Foreskin keratinocyte (primary cell): ENCODE measurements at places on chromosomes 12 and 14. TPM values are rescaled to one million over a fixed set of nuclear protein-coding genes. Genes with fewer than 3 reads are reported as not detected.

The PRB2 gene
- total RNA-seq, result not detected in 2 replicates

DNA sequence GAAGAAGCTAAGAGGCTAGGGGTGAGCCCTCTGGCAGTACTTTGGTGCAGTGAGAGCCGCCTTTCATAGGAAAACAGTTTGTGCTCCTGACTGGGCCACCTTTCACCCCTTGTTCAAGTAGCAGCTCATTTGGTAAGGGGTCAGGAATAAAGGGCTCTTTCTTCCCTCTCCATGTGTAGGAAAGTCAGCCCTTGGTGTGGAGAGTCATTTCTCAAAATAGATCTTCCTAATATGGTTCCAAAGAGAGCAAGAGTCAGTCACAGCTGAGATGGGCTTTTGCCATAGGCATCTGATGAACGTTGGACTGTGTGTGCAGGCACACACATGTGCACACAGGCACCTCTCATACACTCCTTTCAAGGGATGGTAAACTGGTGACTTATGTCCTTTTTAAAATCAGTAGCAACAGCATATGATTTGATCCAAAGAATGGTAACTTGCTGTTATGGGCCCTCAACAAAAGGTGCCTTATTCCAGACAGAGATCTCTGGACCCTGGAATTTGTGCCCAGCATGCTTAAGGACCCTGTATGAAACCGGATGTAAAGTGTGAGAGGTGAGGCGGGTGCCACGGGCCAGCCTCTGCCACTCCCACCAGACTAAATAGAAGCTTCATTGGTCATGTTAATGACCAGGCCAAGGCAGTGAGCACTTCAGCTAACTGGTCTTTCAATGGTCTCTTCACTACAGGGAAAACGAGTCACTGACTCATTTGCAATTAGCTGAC, 16.7 kb upstream of the RIC8B start:
- DNase-seq, result no peak

The ELK3 gene
- 82.5 and 87.1 TPM in 2 replicates for total RNA-seq

DNA sequence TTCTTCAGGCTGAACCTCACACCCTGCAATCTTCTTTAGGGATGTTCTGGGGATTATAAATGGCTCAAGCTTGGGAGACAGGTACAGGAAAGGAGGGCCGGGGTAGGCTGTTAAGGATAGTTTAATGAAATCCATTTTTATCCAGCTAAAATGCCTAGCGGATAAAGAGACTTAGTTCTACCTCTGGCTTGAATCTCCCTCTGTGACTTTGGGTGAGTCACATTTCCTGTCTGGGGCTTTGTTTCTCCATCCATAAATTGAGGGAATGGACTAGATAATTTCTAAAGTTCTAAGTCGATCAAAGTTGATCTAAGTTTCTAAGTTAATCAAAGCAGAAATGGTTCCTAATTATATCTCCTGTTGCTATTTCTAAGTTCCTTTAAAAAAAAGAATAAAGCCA, 319.6 kb upstream of the E2F7 start:
- DNase-seq, result no peak

- DNase-seq, result no peak
These were observed 15.7 kb upstream of the FBRSL1 start for GRCh38 chr12:132474237-132474741.

DNA sequence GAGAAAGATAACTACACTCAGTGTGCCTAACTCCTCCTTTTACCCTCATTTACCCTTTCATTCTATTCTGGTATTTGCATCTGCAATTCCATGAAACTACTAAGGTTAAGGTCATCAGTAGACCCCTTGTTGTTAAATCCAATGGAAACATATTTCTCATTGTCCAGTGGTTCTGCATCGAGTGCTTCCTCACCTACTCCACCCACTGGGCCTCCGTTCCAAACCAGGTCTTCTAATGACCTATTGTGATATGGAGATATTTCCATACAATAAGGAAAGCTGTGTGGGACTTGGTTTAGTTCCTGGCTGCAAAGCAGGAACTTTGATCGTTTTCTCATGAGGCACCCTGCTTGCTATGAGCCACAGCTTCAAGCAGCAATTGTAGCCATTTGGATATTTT, 99.5 kb upstream of the FSCB start:
- DNase-seq, result no peak

GRCh38 chr12:124744659-124745464, 118.8 kb downstream of the SCARB1 start:
- DNase-seq, result no peak

GRCh38 chr14:22650960-22651521, 6.9 kb upstream of the OR6J1 start:
- DNase-seq, result peak; percentile 68

- DNase-seq, result no peak
These were observed 5.6 kb downstream of the ATP2A2 start for GRCh38 chr12:110286623-110287022.

- DNase-seq, result no peak
These were observed 64.5 kb downstream of the FOXG1 start for GRCh38 chr14:28831126-28831525.

The CCDC196 gene
- not detected in 2 replicates for total RNA-seq

DNA sequence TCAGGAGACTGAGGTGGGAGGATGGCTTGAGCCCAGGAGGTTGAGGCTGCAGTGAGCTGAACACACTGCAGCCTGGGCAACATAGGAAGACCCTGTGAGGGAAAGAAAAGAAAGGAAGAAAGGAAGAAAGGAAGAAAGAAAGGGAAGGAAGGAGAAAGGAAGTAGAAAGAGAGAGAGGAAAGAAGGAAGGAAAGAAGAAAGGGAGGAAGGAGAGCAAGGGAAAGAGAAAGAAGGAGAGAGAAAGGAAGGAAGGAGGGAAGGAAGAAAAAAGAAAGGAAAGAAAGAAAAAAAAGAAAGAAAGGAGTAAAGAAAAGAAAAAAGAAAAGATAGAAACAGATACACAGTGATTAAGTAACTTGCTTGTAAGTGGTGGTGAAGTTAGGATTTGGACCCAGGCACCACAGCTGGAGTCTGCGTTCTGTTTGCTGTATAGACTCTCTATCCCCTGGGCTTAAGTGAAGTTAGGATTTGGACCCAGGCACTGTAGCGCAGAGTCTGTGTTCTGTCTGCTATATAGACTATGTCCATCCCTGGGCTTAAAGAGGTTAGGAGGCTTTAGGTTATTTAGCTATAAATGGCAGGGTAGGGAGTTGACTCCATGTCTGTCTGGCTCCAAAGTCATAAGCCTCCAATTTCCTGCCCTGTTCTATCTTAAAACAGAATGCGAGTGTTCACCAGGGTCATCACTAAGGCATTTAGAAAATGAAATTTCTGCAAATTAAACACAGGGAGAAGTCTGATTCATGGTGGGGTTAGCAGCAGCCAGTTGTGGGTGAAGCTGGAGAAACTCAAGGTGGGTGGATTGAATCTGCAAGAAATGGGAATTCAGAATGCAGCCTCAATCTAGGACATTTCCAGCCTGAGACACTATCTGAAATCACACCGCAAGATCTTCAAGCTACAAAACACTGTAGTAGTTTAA, 13.3 kb upstream of the C12orf75 start:
- no peak for DNase-seq

DNA sequence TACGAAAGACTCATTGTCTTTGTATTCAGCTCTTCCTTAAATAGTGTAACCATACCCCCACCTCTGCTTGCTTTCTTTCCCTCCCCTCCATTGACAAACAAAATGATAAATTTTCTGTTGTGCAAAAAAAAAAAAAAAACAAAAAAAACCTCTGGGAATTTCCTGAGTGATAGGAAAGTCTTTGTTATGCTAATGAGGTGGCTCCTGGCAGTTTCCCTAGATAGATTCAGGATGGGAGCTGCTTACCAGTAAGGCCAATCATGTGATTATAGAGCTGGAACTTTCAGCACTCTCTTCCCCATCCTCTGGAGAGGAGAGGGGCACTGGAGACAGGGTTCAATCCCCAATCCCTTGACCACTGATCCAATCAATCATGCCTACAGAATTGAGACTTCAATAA, 120.5 kb downstream of the NUAK1 start:
- DNase-seq, result no peak

GRCh38 chr14:60008042-60008441, 83.7 kb upstream of the PCNX4 start:
- peak; percentile 5 for DNase-seq

The DBX2 gene
- not detected in 2 replicates for total RNA-seq

GRCh38 chr12:54427106-54427505, 8.0 kb upstream of the ITGA5 start:
- DNase-seq, result no peak

- DNase-seq, result no peak
These were observed 902 bp downstream of the EML5 start for GRCh38 chr14:88791629-88792472.

DNA sequence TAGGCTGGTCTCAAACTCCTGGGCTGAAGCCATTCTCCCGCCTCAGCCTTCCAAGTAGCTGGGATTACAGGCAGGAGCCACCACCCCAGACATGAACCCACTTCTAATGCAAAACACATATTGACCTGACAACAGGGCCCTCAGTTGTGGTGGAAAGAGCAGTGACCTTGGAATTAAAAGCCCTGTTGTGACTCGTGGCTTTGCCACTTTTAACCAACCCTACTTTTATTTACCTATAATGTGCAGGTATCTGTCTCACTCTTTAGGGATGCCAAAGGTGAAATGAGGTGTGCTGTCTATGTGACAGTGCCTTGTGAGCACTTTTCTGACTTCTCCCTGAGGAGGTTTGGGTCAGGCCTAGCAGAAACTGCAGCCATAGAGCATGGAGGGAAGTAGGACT, 132.8 kb upstream of the DNM1L start:
- no peak for DNase-seq
